NCI-H1417 treated with DMSO at 0.1 percent for 48 hours (cell line): ENCODE measurements at places on chromosomes 5 and 9.

DNA sequence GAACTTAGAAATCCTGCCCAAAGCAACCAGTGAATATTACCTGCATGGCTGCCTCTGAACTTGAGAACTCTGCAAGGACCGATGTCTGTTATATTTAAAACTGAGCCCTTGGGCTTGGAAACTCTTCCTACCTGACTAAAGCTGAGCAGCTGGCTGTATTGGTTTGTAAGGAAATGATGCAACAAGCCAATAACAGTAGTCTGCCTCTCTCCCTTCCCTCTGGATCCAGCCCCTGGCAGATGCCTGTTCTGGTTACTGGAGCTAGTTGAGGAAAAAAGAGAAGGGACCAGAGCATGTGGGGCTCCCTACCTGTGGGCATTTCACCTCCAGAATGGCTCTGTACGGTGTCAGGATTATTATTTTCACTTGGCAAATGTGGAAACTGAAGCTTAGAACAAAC lies 34.7 kb downstream of the SH3RF2 start:
- DNase-seq = no peak

- DNase-seq = no peak
These were observed 81.9 kb upstream of the RARS1 start for GRCh38 chr5:168404365-168404764.

- no peak for DNase-seq
These were observed 12.4 kb downstream of the PRUNE2 start for GRCh38 chr9:76893395-76893932.

GRCh38 chr5:35026941-35027340 lies 20.8 kb downstream of the AGXT2 start:
- DNase-seq = no peak

- DNase-seq = no peak
These were observed 6.8 kb upstream of the CKMT2 start for GRCh38 chr5:81226286-81226685.

DNA sequence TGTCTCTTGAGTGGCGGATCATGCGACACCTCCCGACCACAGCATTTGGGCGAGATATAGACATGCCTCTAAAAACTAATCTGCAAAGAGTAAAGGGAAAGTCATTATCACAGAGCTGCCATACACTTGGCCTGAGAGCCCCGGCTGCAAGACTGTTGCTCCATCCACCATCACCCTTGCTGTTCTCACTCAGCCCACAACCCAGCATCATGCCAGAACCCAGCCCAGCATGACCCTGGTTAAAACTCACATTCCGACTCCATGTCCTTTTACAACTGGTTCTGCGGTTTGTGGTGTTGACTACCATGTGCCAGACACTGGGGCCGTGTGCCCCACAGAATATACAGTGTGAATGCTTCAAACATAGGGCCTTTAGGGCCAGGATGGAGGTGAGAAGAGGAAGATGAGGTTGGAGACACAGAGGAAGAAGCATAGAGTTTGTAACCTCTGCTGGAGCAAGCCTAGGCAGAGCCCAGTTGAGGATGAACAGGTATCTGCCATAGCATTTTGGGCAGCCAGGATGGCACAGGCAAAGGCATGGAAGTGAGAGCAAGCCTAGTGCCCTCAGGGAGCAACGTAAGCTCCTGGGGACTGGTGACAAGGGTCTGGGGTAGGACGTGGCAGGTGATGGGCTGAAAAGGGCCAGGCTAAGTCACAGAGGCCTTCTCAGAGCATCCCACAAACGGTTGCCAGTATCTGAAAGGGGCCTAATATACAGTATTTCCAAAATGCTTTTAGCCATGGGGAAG lies 37.5 kb upstream of the SMU1 start:
- no peak for DNase-seq

DNA sequence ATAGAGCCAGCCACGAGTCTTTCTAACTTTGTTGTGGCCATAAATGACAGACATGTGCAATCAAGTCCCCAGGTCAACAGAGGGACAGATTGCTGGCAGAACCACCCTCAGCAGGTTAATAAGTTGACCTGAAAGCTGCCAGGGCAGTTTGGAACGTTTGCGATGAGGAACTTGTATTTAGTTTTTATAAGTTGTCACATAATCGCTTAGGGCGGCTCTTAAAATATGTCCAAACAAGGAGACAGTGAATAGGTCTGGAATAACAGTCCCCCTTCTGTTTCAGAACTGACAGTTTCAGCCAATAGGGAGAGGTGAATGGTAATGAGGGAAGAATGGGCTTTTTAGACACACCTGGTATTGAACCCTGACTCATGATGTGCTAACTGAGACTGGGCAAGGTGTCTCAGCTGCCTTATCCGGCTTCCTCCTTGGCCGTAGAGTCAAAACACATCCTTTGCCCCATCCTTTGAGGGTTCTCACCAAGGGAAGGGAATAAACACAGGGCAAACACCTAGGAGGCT lies 33.6 kb upstream of the GABRP start:
- no peak for DNase-seq

- no peak for DNase-seq
These were observed 23.8 kb downstream of the IFNA5 start for GRCh38 chr9:21281275-21281674.

DNA sequence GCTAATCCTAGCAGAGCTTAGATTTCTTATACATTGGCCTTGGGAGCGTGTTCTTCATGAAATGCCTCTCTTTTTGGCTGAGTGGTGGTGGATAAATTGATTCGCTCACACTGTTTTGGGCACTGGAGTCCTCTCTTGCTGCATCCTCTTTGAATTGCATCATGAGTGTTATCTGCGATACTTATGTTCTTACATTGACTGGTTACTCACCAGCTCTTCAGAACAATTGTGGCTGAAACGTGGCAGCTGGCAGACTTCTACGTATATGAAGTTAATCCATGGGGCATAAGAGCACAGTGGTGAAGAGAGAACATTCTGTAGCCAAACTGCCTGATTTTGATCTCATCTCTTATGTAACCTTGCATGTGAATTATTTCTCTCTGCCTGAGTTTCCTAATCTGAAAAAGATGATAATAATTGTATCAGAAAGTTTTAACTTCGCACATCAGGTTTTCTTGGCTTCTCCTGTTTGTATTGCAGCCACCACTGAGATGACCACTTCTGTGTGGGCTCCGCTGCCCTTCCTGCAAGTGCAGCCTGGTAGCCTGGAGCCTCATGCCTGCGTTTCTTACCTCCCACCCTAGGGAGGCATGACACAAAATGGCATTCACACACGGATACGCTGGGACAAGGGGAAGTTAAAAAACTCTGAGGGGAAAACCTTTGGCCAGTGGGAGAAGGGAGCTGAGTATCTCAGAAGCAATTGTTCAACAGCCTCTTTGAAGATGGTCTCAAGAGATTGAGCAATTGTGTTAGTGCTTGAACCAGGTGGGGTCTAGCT lies 295.2 kb downstream of the ARHGAP26 start:
- no peak for DNase-seq

DNA sequence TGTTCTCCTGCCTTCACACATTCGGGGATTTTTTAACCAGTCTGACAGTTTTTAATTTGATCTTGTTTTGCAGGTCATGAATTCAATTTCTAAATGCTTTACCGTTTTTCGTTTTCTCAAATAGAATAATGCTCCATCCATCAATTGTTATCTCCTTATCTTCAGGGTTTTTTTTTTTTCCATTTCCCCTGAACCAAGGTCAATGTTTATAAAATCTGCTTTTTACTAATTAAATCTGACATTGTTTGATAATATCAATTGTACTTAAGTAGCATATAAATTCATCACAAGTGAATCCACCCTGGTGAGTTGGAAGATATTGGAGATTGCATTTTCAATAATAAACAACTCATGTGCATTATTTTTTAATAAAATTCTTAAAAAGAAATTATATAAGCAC lies 2004.6 kb upstream of the WWC1 start:
- no peak for DNase-seq

DNA sequence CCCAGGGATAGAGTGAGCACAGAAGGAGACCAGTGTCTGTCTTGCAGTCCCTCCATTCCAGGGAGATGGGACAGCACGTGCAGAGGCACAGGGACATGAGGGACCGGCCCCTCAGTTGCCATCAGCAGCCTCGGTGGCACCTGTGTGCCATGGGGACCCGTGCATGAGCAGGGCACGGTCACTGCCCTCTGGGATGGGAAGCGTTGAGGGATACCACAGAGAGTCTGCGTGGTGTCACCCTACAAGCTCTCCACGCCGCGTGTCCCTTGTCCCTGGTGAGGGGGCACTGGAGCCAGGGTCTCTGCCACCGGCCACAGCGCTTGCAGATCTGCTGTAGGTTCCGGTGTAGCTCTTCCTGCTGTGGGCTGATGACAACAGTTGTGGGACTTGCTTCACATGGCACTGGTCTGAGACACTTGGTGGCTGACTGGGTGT lies 108.1 kb downstream of the CACNA1B start:
- no peak for DNase-seq

- DNase-seq = no peak
These were observed 757 bp downstream of the TMEM250 start for GRCh38 chr9:136117916-136118319.

GRCh38 chr5:108953940-108954339 lies 206.2 kb downstream of the FER start:
- no peak for DNase-seq

GRCh38 chr9:110040788-110041187 lies 167.2 kb downstream of the C9orf152 start:
- no peak for DNase-seq

DNA sequence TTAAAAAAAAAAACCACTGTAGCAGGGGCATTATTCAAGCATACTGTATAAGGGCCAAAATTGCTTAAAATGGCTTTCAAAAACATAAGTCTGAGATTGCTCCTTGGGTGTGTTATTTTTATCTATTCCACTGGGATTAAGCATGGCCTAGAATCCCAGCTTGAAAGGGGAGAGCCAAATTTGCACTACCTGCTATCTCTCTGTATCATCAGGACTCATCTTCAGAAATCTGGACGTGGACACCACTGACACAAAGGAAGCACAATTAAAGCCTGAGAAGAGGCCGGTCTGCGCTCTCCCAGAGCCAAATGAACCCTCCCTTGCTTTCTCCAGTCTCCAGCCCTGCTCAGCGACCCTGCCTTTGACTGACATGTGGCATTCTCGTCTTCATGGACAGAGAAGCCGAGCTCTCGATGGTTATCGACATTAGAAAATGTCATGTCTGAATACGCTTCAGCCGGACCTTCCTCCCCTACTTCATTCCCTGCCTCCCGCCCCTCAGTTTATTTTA lies 151.3 kb downstream of the EBF1 start:
- DNase-seq = no peak

DNA sequence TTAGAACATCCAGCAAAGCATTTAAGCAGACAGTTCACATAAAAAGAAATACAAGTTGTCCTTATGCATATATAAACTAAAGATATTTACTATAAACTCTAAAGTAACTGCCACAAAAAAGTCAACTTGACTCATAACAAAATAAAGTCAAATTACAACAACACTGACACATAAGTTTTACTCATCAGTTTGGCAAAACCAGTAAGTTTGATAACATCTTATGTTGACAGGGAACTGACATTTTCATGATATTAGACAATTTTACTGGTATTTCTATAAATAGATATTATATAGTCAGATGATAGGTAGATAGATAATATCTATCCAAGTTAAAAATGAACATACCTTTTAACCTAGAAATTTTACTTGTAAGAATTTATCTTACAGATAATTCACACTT lies 9.9 kb upstream of the TSLP start:
- DNase-seq = no peak

- DNase-seq = no peak
These were observed 60.6 kb upstream of the ABCA1 start for GRCh38 chr9:104988539-104988938.

- no peak for DNase-seq
These were observed 42.5 kb downstream of the KLF4 start for GRCh38 chr9:107447081-107447480.

GRCh38 chr5:89849830-89850512 lies 559.6 kb downstream of the CETN3 start:
- no peak for DNase-seq

GRCh38 chr9:17776735-17777134 lies 197.9 kb downstream of the SH3GL2 start:
- DNase-seq = no peak

GRCh38 chr5:113040672-113041260 lies 64.2 kb downstream of the DCP2 start:
- DNase-seq = no peak

DNA sequence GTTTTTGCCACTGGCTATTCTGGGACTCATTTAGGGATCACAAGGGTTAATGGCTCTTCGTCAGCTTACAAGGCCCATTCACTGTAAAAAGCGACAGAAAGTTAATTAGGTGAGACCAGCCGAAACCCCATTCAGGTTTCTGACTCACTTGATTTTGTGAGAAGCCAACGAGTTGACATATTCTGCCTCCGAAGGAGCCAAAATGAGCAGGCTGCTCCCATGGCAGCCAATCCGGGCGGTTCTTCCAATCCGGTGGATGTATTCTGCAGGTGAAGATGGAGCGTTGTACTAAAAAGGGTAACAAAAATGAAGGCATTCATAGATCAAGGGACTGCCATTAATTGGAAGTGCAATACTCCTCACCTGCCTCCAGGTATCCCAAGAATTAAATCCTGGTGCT lies 39.7 kb downstream of the DDX31 start:
- no peak for DNase-seq

- DNase-seq = no peak
These were observed 9.6 kb upstream of the FCN2 start for GRCh38 chr9:134870746-134871662.

DNA sequence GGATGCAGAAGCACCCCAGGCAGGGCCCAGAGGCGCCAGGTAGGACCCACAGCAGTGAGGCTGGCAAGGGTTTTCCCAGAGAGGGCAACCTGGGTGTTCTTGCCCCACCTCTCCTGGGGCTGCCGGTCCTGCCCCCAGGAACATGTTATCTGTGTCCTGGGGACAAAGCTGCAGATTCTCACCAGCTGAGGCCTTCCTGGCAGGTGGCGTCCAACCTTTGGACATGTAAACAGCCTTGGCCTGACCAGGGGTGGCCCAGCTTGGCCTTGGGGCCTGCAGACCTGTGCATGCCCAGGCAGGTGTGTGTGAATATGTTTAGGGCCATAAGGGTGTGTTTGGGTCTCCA lies 101.8 kb upstream of the LARP1 start:
- DNase-seq = no peak

DNA sequence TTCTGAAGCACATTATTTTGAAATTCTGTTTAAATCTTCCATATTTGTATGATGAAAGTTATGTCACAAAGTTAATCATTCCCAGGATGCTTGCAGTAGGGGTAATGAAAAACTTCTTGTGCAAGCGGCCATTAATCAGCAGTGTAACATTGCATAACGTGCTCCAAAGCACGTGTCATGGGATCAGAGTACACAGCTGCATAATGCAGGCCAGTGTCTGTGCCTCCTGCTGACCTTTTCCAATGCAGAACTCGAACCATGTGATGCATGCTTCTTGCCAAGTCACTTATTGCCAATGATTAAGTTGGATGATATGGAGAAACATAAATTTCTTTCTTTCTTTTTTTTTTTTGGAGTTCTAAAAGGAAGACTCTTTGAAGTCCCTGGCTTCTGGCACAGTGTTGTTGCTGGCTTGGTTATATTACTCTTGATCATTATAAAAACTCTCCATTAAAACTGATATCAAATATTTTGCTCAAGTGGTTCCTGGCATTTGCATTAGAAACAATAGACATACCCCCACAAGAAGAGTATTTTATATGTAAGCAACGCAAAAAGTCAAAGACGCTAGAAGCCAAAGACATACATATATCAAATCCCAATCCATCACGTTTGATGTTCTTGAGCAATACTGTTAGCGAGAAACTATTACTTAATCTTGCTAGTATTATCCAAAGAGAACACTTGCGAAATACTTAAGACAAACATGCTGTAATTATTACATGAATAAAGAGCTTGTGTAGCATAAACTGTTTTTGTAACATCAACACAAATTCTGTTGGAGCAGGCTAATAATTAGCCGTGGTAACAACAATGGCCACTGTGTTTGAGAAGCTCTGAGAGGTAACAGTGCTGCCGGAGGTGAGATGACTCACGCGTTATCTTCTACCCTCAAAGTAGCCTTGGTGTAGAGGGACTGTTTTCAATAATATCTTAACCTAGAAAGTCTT lies 164.2 kb downstream of the AUH start:
- no peak for DNase-seq
